NCI-H1105 (cell line): ENCODE measurements at places on chromosomes 2 and 18.

GRCh38 chr2:127361929-127362885 is 25.6 kb downstream of the MAP3K2 start:
- peak; percentile 2 for DNase-seq

- DNase-seq: no peak
These were observed at the start of gene DNAJC5G for GRCh38 chr2:27275211-27276150. TSS of gene DNAJC5G (plus strand) at chr2:27275433. CDS start at chr2:27276729, 1,296 bp downstream.

DNA sequence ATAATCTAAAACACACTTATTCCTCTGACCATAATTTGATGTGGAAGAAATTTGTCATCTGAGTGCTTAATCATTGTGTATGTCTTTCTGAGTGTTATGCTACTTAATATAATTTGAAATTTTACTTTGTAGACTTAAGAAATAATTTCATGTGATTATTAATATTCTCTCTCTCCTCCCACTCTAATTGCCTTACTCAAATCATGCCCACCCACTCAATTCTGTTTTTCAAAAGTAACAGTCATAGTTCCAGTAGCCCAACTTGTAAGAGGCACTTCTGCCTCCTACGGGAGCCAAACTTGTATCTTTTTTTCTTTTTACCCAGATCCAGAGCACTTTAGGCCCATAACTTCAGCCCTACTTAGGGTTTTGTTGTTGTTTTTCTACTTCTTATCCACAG is 18.5 kb upstream of the KYNU start:
- DNase-seq: no peak

DNA sequence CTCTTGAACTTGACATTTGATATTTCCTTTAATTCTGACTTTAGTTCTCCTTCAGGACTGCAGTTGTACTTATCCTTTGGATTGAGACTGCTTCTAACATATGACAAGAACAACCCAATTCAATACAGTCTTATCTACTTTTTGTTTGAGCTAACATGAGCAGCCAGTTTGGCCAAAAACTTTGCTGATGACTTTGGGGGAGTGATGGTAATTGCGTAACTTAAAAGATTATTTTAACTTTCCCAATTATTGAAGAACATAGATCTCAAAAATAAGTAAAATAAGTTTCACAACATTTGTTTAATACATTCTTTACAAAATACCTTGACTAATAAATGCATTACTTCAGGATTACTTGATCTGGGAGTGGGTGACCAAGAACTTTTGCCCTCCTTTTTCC is 1311.1 kb upstream of the NRXN1 start:
- DNase-seq: no peak

DNA sequence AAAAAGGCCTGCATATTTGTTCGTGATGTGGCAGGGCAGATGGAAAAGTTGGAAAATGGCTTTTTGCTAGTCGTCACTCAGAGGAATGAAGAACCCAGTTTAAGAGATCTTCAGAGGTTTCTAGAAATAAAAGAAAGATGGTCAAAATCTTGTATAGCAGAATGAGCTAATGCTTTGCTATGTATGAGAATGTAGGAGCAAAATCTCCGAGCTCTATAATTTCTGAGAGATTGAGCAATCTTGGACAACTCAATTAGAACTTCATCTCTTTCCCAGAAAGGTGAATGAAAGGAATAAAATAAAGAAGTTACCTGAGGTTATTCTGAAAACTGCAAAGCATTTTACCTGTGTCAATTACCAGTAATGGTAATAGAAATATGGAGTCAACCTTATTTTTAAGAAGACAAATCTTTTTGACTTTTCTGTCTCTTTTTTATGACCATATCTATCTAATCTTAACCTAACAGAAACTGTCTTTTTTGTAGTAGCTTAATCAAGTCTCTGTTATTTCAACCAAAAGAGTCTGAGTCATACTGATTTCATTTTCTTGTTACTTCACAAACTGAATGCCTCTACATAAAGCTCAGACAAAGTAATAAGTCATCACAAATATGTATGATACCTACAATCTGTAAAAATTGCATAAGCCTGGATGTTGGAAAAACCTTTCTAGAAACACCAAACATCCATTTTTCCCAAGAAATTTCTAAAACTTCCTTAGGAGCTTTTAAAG is 32.5 kb downstream of the CCDC68 start:
- DNase-seq: no peak
